Stimulated activated naive CD4-positive, alpha-beta T cell (primary cell): ENCODE measurements at places on chromosomes 12 and 14.

DNA sequence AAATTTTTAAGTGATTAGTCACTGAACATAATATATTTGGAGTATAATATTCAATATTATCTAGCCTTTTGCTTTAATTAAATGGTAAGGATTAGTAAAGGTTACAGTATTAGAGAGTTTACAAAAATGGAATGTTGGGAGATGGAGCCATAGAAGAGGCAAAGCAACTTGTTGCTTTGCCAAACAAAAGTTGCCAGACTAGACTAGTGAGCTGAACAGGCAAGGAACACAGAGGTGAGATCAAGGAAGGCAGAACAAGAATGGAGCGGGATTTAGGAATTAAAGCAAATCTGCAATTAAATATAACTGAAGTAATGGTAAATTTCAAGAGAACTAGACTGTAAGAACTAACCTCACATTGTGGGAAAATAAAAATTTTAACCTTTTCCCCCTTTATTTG, 5.1 kb downstream of the ARF6 start:
- no peak for DNase-seq

DNA sequence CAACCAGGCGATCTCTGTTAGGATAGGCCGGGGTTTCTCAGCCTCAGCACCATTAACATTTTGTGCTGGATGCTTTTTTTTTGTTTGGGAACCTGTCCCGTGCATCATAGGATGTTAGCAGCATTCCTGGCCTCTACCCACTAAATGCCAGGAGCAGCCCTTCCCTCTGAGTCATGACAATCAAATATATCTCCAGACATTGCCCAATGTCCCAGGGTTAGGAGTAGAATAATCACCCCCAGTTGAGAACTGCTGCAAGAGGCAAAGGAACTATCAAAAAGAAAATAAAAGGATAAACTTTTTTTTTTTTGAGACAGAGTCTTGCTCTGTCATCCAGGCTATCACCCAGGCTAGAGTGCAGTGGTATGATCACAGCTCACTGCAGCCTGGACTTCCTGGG, 76.0 kb downstream of the ACACB start:
- no peak for DNase-seq

DNA sequence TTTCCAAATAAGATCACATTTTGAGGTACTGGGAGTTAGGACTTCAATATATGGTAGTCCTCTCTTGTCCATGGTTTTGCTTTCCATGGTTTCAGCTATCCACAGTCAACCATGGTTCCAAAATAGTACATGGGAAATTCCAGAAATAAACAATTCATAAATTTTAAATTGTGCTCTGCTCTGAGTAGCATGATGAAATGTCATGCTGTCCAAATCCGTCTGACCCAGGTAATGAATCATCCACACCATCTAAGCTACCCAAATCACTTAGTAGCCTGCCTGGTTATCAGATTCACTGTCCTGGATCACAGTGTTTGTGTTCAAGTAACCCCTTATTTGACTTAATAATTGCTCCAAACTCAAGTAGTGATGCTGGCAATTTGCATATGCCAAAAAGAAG, 197.9 kb downstream of the TMTC3 start:
- no peak for DNase-seq

- no peak for DNase-seq
Observed at GRCh38 chr12:119446459-119446858, 111.9 kb downstream of the CCDC60 start.

DNA sequence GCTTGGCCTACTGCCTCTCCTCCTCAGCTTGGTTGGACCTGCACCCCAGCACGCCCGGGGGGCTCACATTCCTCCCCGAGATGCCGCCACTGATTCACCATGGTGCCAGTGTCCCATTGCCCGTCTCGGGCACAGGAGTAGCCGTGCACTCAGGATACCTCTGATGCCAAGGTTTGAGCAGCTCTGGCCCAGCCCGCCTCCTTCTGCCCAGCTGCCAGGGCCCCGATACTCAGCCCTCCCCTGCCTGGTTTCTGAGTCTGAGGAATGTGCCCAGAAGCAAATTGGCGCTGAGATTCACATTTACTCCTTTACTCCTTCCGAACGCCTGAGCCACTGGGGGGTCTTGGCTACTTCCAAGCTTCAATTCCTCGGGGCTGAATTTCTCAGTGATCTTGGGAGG, 63.5 kb downstream of the NINJ2 start:
- DNase-seq, result no peak

DNA sequence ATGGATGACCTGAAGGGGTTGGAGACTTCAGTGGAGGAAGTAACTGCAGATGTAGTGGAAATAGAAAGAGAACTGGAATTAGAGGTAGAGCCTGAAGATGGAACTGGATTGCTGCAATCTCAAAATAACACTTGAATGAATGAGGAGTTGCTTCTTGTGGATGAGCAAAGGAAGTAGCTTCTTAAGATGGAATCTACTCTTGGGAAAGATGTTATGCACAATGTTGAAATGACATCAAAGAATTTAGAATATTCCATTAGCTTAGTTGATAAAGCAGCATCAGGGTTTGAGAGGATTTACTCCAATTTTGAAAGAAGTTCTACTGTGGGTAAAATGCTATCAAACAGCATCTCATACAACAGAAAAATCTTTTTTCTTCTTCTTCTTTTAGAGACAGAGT, 186.4 kb upstream of the PRKD1 start:
- no peak for DNase-seq

DNA sequence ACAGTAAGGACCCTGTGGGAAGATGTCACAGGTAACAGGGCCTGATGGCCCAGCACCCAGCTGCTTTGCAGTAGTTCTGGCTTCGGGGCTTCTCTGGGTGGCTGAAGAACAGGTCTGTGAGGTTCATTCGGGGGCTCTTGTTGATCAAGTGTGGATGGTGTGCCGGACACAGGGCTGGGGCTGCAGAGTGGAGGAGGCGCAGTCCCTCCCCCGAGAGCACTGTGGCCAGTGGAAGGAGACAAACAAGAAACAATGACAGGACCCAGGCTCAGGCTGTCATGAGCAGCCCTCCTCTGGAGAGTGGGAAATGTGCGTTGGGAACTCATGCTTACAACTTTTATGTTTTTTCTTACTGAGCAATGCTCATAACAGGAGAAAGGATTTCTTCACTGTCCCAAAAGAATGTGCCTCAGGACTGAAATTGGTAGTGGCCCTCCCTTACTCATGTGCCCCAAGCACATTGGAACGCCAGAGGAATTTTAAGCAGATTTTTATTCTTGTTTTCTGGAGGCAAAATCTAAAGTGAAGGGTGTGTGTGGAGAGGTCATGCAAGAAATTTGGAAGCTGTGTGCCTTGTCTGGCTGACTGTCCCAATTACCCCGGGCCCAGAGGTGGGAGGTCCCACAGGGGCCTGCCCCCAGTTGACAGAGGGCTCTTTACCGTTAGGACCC, 233.8 kb downstream of the CACNA1C start:
- DNase-seq, result no peak

GRCh38 chr12:127767656-127768055, 499.3 kb upstream of the TMEM132C start:
- no peak for DNase-seq

- no peak for DNase-seq
Observed at GRCh38 chr14:69500096-69500495, 15.6 kb downstream of the PLEKHD1 start.

GRCh38 chr14:75533791-75534555, 11.7 kb downstream of the BATF start:
- DNase-seq, result no peak

DNA sequence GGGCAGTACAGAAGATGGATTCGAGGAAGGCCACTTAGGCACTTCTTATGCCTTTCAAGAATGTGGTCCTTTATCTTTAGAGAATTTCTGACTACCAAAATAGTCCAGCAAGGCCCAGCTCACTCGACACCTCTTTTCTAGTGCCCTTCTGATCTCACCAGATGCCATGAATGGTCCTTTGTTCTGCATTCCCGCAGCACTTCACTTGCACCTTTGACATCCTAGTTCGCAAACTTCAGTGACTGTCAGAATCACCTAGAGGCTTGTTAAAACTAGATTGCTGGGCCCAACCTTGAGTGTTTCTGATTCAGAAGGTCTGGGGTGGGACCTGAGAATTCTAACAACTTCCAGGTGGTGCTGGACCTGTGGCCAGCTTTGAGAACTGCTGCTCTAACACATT, 56.7 kb downstream of the PKP2 start:
- DNase-seq, result no peak

DNA sequence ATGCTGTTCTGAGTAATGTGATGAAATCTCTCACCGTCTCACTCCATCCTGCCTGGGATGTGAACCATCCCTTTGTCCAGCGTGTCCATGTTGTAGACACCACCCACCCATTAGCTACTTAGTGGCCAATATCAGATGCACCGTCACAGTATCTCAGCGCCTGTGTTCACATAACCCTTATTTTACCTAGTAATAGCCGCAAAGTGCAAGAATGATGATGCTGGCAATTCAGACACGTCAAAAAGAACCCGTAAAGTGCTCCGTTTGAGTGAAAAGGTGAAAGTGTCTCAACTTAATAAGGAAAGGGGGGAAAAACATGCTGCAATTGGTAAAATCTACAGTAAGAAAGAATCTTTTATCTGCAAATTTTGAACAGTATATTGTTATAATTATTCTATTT, 3.0 kb downstream of the RNASE10 start:
- DNase-seq, result no peak

- peak; percentile 93 for DNase-seq
Observed at GRCh38 chr12:132489602-132490266, at the start of gene FBRSL1. Gene FBRSL1, plus strand, starts transcription at chr12:132490151.

- DNase-seq, result no peak
Observed at GRCh38 chr14:104882325-104882973, 17.4 kb downstream of the CEP170B start.

DNA sequence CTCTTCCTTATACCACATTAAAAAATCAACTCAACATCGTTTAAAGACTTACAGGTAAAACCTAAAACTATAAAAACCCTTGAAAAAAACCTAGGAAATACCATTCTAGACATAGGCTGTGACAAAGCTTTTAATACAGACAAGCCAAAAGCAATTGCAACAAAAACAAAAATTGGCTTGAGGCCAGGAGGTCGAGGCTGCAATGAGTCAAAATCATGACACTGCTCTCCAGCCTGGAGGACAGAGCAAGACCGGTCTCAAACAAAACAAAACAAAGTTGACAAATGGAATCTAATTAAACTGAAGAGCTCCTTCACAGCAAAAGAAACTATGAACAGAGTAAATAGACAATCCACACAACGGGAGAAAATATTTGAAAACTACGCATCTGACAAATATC, 1057.8 kb downstream of the FSCB start:
- DNase-seq, result no peak

- no peak for DNase-seq
Observed at GRCh38 chr12:107992870-107993451, 136.1 kb upstream of the WSCD2 start.

DNA sequence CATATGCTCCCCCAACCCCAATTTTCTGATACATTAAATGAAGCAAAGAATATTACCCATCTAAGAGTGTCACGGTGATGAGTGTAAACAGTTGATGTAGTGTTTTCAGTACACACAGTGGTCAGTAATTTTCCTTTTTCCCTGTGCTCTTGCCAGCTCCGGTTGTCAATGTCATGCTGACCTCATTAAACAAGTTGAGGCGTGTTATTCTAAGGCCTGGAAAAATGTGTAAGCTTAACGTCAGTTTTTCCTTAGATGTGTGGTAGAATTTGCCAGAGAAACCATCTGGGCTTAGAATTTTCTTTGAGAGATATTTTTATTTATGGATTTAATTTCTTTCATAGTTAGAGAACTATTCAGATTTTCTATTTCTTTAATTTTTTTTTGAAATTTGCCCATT, 11.7 kb upstream of the SERPINA6 start:
- no peak for DNase-seq

DNA sequence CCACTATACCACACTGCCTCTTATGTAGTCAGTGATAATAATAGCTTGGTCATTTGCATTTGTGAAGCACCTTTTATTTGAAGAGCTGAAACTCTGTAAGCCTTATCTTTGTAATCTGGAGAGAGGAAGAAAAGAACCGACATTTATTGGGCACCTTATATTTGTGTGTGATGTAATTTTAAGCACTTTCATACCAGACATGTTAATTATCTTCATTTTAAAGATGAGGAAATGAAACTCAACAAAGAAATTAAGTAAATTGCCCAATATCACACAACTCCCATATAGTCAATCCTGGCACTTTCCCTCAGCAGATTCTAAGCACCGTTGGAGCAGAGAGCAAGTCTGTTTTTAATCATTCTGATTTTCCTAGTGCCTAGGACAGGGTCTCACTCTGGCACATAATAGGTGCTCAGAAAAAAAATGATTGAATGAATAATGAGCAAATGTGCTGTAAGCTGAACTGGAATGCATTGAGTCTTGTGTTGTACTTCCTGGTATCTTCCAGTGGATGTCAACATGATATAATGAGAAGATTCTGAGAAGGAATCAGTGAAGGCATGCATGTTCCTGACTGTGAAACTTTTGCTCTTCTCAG, 418.9 kb downstream of the ZFP36L1 start:
- DNase-seq, result no peak

DNA sequence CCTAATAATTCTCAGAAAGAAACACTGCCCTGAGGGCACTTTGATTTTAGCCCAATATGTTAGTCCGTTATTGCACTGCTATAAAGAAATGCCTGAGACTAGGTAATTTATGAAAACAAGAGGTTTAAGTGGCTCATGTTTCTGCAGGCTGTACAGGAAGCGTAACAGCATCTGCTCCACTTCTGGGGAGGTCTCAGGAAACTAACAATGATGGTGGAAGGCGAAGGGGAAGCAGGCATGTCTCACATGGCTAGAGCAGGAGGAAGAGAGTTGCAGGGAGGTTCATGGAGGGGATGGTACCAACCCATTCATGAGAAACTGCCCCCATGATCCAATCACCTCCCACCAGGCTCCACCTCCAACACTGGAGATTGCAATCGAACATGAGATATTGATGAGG, 49.4 kb upstream of the RERG start:
- DNase-seq, result no peak

DNA sequence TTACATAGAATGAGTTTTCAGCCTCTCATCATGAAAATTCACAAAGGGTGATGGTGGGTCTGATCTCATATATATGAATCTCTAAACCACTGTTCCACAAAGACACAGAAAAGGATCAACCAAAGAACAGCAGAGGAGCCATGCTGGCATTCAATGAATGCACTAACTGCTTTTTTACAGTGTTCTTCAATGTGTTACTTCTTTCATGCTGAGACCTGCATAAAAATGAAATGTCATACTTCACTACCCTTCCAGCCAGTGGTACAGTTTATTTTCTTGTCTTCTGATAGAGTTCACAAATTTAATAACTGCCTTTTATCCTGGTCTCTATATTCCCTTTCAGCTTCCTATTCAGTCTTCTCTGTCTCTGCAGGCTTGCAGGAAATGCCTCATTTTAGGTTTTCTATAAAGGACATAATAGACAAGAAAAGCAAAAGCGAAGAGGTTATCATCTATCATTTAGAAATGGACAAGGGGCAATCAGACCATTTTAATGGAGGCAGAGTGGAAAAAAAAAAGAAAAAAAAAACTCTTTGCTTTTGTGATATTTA, 836.7 kb upstream of the FOXG1 start:
- DNase-seq, result no peak

- no peak for DNase-seq
Observed at GRCh38 chr14:63435838-63436237, 107.3 kb downstream of the PPP2R5E start.

- no peak for DNase-seq
Observed at GRCh38 chr12:121705514-121705913, 7.0 kb upstream of the TMEM120B start.
